Epithelial cell of proximal tubule (primary cell): ENCODE measurements at places on chromosomes 3 and 15. TPM values are rescaled to one million over a fixed set of nuclear protein-coding genes. Genes with fewer than 3 reads are reported as not detected.
A peak's percentile ranks its signal among the peaks of the same experiment; 100 is the strongest.

DNA sequence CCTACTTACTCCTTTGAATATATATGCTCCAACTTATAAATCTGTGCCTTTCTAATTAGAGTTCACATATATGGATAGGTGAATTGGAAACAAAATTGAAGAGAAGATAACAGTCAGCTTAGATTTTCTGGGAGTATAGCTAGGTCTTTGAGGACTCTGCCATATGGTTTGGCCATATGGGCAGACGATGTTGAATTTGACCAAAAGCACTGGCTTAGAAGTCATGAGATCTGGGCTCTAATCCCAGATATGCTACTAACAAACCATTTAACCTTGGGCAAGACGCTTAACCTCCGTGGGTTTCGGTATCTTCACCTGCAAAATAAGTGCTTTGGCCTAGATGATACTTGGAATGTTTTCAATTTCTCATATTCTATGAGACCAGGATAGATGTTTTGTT lies 154.1 kb downstream of the LSAMP start:
- DNase-seq, result no peak

GRCh38 chr3:193559100-193559499 lies 4.4 kb upstream of the ATP13A4 start:
- no peak for DNase-seq

DNA sequence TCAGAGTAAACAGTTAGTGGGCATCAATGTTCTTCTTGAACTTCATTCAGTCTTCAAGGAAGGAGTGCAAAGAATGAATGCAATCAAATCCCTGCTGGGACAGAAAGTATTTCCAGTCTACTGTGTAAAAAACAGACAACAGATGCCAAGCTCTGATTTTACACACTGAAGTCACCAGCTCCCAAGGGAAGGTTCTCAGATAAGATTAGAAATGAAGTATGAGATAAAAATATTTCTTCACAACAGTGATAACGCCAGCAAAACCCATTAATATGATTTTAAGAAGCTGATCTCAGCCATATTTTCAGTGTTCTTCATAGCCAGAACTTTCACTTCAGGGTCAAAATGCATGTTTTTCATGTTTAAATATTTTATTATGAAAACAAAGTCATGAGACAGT lies 265.6 kb downstream of the CTNNB1 start:
- no peak for DNase-seq

ACTRT3 gene
- total RNA-seq, result 2.6 and 3.8 TPM in 2 replicates

GRCh38 chr15:62063825-62064635 lies 2.7 kb upstream of the C2CD4A start:
- DNase-seq, result peak; percentile 59

DNA sequence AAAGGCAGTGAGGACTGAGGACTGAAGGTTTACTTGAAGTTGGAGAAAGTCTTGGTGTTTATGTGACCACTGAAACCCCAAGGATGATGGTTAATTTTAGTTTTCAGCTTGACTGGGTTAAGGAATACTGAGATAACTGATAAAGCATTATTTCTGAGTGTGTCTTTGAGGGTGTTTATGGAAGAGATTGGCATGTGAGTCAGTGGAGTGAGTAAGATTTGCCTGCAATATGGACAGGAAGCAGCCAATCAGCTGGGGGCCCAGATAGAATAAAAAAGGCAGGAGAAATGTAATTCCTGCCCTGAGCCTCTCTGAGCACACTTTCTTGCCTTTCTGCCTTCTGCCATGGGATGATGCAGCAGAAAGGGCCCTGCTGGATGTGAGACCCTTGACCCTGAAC lies 92.4 kb downstream of the KBTBD8 start:
- DNase-seq, result peak; percentile 15

CLRN1 gene
- not detected in 2 replicates for total RNA-seq

ABI3BP gene
- 3.6 TPM in 1 of 2 replicates, not detected in the other for total RNA-seq

LMCD1 gene
- 69.0 and 70.2 TPM in 2 replicates for total RNA-seq

- DNase-seq, result no peak
These were observed 4.9 kb downstream of the ZIC4 start for GRCh38 chr3:147401421-147401820.

GRCh38 chr3:31114929-31115283 lies 220.4 kb upstream of the GADL1 start:
- no peak for DNase-seq

MYO1E gene
- 126 and 403 TPM in 2 replicates for total RNA-seq

DNA sequence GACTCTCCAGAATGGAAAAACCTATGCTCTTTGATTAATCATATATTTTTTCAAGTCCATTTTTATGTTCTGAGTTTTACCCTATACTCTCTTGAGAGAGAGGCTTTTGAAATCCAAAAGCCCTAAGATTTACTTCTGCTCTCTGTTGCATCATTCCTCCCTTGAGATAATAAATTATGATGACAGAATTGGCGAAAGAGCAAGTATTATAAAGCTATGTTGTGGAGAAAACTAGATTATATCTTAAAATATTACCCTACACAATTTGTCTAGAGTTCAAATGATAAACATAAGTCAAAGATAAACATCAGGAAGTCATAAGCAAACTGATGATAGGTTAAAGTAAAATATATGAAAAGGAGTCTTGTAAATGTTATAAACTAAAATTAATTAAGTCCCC lies 293.4 kb upstream of the MME start:
- DNase-seq, result no peak

DNA sequence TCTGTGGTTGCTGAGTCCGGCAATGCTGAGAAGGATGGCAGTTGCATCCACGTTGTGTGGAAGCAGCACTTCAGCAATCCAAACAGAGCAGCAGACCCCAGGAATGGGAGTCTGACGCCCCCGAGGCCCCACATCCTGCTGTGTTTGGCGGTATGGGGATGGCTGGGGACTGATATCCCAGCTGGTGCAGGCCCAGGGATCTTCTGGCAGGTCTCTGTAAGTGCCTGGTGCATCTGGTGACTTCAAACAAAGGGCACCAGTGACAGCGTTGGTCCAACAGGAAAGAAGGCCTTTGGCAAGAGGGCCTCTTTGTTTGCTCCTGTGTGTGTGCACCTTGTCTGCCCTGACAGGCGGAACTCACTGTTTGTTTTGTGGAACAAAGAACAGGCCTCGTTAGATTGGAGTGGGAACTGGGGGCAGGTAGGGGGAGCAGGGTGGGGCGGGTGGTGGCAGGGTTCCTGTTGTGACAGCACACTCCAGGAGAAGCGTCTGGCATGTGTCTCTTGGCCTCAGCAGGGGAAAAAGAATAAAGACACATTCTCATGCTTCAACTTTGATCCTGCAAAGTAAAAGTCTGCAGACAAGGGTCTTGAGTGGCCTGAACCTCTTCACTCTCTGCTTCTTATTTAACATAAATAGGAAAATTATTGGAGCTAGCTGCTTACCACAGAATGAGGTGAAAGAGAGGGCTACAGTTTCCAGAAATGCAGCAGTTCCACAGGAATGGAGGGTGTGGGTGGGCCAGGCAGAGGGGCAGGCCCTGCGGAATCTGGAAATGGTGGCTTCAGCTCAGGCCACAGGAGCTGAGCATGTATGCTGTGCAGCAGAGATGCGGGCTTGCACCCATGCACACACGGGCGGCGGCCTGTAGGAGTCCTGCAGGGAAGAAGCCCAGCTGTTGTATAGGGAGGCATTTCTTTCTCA lies 94.5 kb upstream of the MYZAP start:
- no peak for DNase-seq

NOX5 gene
- total RNA-seq, result under 0.01 and 0.06 TPM in 2 replicates

GRCh38 chr3:52144034-52144795 lies 10.0 kb downstream of the POC1A start:
- no peak for DNase-seq

GRCh38 chr15:71627604-71628003 lies 182.8 kb upstream of the NR2E3 start:
- DNase-seq, result no peak

NFKBIZ gene
- 46.5 and 140 TPM in 2 replicates for total RNA-seq

ERICH6 gene
- not detected in 2 replicates for total RNA-seq

GRIP2 gene
- total RNA-seq, result under 0.01 TPM in 1 of 2 replicates, not detected in the other

GRCh38 chr3:172808969-172809546 lies 58.5 kb downstream of the ECT2 start:
- DNase-seq, result peak; percentile 15

DNA sequence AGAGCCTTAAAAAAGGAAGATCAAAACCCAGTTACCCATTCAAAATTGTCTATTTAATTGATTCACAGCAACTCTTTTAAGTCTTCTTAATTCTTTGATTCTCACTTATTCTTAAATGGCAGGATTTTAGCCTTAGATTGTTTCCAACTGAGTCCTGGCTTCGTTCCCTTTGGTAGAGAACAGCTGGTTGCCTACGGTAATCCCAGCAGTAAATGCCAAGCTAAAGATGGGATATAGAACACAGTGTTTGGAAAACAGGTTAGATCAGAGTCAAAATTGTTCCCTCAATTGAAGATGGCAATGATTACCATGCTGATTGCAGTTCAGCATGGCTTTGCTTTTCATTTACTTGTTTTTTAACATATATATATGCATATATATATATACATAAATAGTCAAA lies 300.9 kb downstream of the PYDC2 start:
- no peak for DNase-seq

DNA sequence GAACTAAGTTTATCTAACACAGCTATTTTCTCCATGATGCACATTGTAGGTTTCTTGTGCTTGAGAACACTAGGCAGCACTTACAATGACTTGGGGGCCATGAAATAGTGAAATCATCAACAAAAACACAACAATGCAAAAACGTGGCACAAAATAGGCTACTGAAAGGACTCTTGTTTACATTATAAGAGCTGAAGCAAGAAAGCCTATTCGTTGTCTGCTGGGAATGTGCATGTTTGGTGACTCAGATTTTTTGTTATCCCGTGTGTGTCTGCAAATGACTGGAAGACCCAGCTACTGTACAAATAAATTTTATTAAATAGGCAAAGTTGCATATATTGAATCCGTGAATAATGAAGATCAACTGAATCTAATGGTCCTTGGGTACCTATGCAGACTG lies 85.0 kb downstream of the TCF12 start:
- DNase-seq, result no peak

SENP7 gene
- 5.0 and 11.8 TPM in 2 replicates for total RNA-seq

GRCh38 chr3:158774965-158775364 lies 26.9 kb upstream of the MFSD1 start:
- DNase-seq, result no peak

GRCh38 chr3:71361334-71361890 lies 222.1 kb downstream of the FOXP1 start:
- no peak for DNase-seq

DNA sequence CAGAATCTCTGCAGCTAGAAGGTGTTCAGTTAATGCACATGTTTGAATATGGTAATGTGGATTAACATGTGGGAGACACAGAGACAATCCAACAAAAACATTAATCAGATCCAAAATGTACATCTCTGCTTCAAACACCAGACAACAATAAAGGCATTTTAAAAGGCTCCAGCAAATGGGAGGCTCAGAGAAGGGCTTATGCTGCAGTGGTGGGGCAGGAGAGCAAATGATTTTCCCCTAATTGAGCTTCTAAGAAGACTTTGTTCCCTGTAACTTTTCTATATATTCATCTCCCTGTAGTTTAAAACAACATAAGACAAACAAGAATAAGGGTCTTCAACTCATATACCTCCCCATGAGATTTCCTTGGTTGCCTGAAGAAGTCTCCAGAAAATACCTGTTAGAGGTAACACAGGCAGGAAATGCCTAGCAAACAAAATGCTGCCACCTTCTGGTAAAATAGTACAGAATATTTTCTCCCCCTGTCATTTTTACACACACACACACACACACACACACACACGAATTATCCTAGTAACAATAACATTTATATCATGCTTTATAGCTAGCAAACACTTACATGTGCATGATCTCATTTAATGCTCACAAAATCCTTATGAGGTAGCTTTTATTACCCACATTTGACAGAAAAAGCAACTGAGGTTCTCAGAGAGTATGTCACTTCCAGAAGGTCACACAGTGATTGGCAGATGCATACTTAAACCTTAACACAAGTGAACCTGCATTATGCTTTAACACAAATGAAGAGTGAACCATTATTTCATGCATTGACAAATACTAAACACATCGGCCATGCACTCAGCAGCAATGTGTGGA lies 123.4 kb upstream of the MB21D2 start:
- DNase-seq, result peak; percentile 20

SLC22A13 gene
- not detected in 2 replicates for total RNA-seq

SEMA3G gene
- 0.43 and 5.1 TPM in 2 replicates for total RNA-seq

DNA sequence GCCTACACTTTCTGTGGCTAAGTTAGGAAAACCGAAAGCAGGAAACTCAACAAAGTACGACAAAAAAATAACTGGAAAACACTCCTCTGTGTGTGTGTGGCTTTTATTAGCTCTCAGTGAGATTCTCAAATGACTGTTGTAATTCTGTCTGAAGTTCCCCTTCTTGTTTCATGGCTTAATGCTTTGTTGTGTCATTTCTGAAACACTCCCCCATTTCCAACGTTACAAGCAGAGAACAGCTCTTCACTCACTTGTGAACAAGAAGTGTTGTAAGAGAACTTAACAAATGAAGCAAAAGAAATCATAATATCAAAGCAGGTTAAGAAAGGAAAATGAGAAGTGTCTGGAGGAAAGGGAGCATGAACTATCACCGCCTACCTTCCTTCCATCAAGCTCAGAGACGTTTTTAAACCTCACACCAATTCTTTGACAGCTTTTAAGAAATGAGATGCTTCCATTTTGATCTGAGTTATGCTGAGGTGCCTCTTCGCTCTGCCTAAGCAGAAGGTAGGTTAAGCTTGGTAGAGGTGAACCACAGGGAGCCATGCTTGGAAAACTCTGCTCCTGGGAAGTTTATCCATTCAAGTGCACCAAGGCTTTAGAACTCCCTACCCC lies 12.4 kb upstream of the SEC62 start:
- no peak for DNase-seq

- peak; percentile 51 for DNase-seq
These were observed 24.3 kb downstream of the TBC1D21 start for GRCh38 chr15:73897441-73898261.

STRC gene
- 0.07 and 0.17 TPM in 2 replicates for total RNA-seq

- no peak for DNase-seq
These were observed 29.8 kb downstream of the LARS2 start for GRCh38 chr3:45417930-45418847.

- DNase-seq, result peak; percentile 90
These were observed 4.6 kb downstream of the ANXA2 start for GRCh38 chr15:60392986-60393790.

DNA sequence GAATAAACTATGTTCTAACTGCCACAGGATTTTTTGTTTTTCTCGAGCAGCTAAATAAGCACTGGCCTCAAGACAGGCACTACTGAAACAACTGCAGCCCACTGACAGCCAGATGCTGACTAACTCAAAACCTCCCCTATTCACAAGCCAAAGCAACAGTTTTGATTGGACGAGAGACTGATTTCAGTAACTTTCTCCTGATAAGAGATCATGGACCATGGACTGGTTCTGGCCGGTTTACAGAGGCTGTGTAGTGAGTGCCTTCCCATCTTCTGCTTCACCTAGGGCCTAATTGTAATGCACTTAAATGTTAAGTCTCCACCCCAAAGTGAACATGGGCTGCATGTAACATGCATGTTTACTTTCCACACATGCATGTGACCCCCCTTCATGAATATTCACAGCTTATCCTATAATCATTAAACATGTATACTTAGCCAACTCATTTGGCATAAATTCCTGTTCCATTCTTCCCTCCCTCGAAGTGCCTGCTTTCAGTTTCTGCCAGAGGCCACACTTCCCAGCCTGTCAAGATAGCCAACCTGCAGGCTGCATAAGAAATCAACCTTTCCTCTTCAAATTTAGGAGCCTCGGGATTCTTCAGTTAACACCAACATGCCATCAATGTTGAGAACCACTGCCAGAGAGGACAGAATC lies 108.2 kb downstream of the ULK4 start:
- DNase-seq, result no peak

SKOR1 gene
- not detected in 2 replicates for total RNA-seq
